Stimulated activated CD8-positive, alpha-beta memory T cell treated with anti-CD3 and anti-CD28 coated beads, Interleukin-7, amount 100 ng/mL, for 24 hours (primary cell): ENCODE measurements at places on chromosomes 6 and 20.

DNA sequence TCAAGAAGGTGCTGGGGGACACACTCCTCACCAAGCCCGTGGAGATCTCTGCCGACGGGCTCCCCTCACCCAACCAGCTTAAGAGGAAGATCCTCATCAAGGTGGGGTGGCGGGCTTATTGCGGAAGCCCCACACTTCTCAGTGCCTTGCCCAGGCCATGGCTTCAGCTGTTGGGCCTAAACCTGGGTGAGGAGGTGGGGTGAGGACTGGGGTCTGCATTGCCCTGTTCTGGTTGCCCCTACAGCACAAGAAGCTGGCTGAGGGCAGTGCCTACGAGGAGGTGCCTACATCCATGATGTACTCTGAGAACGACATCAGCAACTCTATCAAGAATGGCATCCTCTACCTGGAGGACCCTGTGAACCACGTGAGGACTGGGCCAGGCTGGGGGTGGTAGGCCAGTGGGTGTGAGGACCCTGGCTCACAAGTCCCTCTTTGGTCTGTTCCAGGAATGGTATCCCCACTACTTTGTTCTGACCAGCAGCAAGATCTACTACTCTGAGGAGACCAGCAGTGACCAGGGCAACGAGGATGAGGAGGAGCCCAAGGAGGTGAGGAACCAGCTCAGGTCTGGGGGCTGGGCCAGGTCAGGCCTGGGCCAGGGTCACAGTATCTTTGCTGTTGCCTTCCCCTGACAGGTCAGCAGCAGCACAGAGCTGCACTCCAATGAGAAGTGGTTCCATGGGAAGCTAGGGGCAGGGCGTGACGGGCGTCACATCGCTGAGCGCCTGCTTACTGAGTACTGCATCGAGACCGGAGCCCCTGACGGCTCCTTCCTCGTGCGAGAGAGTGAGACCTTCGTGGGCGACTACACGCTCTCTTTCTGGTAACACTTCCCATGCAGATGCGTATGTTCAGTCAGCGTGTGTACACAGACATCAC lies 27.9 kb downstream of the PLCG1 start:
- no peak for DNase-seq

DNA sequence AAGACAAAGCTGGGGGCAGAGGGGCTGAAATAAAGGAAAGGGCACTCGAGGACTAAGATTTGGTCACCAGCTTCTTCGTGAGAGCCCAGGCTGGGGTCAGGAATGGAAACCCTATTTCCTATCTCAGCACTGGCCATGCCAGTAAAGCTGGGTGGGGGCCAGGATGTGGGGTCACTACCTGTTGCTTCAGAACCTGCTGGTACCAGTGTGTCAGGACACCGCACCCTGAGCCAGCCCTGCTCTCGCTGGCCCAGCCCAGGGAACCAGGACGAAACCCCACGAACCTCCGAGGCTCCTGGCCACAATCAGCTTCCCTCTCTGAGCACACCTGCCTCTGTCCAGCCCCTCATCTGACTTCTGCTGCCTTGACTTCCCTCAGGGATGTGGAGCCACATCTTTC lies 2.1 kb downstream of the CDSN start:
- no peak for DNase-seq

DNA sequence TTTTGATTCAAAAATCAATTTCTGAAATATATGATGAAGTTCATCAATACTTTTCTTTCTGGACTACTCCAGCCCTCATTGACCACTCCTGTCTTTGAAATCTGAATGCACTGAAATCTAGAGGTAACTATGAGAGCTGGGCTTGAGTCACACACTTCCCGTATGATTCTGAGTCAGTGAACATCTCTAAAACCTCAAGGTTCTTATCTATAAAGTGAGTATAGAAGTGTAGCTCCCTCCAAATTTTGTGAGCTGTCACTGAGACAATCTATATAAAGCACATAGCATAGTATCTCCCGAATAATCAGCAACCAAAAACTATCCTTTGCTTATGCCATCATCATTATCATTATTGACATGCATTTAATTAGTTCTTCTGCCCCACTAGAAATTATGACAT lies 182.4 kb downstream of the TSHZ2 start:
- DNase-seq, result no peak

- DNase-seq, result no peak
Measured at GRCh38 chr6:100235631-100236030, 229.1 kb downstream of the SIM1 start.

DNA sequence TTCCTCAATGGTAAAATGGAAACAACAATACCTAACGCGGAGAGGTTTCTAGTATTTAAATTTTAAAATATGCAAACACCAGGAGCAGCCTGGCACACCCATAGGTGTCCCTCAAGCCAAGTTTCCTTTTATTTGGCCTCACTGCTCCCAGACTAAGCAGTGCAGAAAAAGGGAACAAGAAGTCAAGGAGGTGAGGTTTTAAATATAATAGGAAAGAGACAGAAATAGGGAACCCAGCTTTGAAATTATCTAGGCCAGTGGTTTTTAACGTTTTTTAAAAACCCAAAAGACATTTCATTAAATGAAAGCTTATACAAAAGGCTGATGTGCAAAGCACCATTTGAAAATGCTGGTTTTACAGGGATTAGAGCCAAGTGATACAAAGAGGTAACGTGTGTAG lies 109.6 kb downstream of the SLC22A3 start:
- DNase-seq, result no peak

DNA sequence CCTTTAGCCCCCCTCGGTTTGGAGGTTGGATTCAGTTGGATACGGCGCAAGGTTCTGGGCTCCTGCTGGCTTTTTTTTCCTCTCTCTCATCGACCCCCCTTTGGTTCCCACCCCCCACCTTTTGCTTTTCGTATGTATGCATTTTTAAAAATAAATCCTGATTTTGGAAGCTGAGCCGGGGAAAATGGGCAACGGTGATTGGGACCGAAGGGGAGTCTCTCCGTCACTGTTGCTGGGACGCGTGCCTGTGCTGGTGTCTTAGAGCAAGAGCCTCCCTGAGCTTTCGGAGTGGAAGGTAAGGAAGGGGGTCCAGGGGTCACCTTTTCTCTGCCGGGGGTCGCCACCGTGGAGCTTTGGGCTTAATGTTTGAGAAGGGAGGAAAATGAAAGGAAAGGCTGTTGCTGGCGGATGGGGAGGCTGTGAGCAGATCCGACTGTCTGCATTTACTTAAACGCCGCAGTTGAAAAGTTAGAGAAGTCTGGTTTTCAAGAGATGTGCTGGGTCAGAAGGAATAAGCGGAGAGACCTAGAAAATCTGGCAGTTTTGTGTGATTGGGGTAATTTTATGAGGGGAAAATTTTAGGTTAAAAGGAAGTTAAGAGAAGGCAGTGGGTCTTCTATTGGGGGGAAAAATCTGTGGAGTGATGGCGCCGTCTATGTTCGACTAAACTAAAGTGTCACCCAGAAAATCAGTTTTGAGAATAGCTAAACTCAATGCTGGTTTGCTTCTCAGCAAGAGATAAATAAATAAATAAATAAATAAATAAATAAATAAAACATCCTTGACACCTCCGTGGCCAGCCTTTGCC lies 828 bp downstream of the ADGRB3 start:
- no peak for DNase-seq

DNA sequence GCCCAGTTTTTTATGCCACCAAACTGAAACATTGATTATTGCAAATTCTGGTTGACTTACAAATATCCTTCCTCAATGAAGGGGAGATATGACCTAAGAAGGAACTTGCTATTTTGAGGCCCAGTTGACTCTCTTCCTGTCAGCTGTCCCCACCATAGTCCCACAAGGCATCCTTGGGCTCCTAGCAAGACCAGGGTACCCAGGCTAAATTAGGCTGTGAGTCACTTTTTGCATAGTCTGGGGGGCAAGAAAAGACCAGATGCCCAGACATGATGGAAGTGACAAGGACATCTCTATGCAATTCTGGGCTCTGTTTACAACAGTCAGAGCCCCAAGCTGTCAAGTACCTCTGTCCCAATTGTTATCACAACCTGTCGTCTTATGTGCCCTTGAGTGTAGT lies 31.8 kb upstream of the MAFB start:
- DNase-seq, result no peak

DNA sequence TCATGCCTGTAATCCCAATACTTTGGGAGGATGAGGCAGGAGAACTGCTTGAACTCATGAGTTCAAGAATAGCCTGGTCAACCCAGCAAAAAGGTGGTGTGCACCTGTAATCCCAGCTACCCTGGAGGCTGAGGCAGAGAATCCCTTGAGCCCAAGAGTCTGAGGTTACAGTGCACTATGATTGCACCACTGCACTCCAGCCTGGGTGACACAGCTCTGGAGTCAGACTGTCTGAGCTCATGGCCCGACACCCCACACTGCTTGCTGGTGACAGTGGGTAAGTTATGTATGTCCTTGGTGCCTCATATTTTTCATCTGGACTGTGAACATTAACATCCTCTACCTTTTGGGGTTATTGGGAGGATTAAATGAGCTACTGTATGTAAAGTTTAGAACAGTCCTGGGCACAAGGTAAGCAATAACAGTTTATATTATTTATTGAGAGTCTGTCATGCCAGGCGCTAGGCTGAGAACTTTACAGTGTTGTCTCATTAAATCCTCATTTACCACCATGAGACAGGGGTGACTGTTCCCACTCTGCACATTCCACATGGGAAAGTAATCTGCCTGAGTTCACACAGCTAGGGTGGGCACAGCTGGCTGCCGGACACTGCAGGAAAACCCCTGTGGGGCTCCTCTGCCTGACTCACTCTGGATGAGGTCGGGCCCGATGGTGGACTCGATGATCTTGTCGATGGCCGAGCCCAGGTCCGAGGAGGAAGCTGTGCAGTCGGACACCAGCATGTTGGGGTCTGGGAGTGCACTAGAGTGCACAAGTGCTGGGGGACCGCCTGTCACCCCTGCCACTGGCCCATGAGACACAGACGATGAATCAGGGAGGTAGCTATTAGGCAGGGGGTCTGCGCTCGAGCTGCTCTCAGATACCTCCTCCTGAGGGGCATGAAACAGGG lies 2.9 kb downstream of the ZNF335 start:
- DNase-seq, result no peak

DNA sequence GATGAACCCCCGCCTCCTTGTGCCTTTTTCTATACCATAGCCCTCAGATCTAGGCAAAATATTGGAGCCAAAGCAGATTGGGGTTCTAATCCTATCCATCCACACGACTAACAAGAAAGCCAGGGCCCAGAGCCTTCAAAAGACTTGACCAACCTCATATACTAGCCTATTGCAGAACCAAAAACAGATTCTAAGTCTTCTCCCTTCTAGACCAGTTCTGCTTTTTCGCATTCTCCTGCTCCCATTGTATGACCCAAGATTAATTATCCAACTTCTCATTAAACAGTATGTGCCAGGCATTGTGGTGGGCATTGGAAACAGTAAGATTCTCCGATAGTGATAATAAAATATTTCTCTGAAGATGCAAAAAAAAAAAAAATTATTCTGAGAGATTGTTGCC lies 113.7 kb upstream of the JARID2 start:
- DNase-seq, result no peak

- no peak for DNase-seq
Measured at GRCh38 chr6:24980507-24981385, 45.0 kb upstream of the RIPOR2 start.

DNA sequence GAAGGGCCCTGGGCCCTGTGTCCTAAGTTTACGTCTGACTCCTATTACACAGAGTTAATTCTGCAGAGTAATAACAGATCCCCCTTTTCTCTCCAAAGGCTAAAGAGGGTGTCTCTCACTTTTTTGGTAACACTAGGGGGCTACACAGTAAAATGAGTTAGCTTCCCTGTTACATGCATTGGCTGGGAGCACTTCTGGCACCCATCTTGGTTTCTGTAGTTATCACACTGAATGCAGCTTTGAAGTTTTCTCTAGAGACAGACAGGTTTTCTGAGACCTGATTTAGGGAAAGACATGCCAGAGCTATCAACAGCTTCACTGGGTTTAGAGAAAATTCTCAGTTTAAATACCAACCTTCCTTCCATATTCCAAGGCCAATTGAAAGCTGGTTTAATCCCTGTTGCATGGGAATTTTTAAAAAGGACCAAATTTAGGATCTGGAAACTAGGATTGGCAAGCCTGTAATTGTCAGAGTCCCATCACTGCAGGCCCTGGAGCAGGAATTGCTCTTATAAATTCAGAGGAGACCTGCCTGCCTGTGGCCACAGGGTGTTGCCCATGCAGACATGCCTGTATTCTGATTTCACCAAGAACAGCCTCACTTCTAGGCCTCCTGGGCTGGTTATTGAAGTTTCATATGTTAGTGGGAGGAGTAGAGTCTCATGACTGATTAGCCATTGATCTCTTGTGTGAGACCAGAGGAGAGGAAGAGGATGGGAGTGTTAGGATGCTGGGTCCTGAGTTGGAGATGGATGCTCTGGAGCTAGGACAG lies 29.4 kb downstream of the RNF8 start:
- DNase-seq, result no peak

DNA sequence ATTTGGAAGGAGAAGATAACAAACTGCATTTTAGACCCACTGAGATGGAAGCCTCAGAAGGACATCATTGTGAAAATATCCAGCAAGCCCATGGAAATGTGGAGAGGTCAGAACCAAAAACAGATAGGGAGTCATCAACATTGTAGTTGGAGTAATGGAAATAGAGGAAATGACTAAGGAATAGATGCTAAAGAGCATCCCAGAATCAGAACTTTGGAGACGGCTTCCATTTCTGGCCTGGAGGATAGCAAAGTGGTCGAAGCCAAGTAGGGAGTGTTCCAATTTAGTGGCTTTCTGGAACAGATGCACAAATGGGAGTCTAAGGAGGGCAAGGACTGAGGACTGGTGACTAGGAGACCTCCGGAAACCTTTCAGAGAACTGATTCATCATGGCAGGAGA lies 3.6 kb downstream of the BEND6 start:
- no peak for DNase-seq

DNA sequence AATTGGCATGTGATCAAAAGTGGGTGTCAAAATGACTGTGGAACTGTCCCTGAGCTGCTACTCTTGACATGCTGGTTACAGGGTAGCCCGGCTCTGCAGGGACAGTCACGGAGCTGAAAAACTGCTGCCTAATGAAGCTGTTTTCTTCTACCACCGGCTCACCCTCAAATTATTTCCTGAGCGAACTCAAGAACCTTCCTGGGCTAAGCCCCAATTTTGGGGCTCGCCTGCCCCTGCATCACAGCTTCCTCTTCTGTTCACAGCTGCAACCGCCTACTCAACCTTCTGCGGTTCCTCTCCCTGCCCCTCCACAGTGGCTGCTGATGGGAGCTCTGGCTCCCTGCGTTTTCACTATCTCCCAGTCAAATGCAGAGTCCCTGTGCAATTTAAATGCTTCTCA lies 110.8 kb upstream of the MLN start:
- no peak for DNase-seq

- DNase-seq, result no peak
Measured at GRCh38 chr6:166570929-166571713, 15.4 kb downstream of the RAMACL start.

- DNase-seq, result no peak
Measured at GRCh38 chr20:1450926-1451491, 15.6 kb downstream of the NSFL1C start.

DNA sequence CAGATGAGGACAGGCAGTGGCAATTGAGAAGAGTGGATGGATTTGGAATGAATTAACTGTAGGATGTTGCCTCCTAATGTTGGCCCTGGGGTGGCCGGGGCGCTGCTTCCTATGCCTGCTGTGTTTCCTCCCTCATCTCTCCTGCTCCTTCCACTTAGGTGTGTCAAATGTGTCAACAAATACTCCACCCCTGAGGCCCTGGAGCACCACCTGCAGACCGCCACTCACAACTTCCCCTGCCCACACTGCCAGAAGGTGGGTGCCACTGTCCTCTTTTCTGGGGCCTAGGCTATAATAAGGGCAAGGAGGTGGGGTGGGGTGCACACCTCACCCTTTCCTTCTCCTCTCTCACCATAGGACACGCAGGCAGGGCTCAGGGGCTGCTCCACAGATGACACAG lies 30.0 kb upstream of the CHMP4B start:
- DNase-seq, result no peak
